ENCODE measurements at places on chromosomes 2 and 18.
A peak's percentile ranks its signal among the peaks of the same experiment; 100 is the strongest.

- DNase-seq: no peak
Observed at GRCh38 chr2:18611184-18611583, 21.8 kb upstream of the NT5C1B start.

- DNase-seq: no peak
Observed at GRCh38 chr18:59719544-59720181, 22.4 kb upstream of the CCBE1 start.

- no peak for DNase-seq
Observed at GRCh38 chr2:78431241-78431640, 594.3 kb upstream of the REG3G start.

DNA sequence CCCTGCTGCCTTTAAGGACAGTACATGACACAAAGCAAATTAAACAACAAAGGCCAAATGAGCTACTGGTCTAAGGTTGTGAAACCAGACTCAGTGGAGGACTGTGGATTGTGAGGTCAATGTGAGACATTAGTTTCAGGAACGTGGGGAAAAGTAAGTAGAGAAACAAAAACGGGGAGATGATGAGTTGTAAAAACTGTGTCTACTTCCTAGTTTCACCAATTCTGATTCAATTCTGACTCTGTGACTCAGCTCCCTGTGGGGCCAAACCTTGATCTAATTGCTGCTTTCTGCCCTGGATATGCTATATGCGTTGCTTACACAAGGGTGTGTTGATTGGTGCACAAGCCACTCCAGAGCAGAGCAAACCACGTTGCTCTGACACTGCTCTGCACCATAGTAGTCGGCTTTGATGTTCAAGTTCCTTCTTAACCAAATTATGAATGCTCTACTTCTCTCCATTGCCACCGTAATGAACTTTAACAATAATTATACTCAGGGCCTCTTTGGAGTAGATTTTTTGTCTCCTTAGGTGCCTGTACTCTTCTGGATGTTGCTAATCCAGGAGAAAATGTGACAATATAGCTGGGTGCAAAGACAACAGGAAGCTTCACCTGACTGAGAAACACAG lies 1640.1 kb upstream of the CELF4 start:
- DNase-seq: no peak

DNA sequence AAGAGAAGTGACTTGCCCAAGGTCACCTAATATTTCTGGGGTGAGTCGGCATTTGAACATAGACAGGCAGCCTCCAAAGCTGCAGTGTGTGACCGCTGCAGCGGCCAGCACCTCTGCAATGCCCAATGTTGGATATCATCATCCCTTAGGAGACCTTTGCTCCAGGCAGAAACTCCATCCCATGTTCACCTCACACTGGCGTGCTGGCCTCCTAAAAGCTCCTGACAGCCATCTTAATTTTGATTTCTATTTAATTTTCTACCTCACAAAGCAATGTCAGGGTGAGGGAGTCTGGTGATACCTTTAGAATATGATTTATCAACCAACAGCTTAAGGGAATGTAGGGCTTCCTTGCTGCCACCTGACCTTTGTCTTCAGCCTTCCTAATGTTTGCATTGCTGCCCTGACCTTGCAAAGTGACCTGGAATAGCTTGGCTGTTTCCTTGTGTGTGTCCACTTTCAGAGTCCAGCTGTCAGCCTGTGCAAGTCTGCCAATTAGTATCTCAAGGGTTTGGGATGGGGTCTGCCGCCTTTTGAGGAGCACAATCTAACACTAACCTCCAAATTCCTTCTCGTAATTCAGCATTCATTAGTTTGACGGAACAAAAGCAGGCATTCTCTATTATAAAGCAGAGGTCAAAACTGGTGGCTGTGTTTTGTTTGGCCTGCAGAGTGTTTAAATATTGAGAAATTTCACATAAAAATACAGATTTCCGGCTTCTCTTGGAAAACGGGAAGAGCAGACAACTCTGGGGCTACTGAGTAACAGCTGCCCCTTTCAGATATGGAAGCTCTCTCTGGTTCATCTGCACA lies 127.6 kb downstream of the PLEKHM3 start:
- no peak for DNase-seq

GRCh38 chr2:128473175-128474035 lies 154.7 kb upstream of the HS6ST1 start:
- peak; percentile 65 for DNase-seq

DNA sequence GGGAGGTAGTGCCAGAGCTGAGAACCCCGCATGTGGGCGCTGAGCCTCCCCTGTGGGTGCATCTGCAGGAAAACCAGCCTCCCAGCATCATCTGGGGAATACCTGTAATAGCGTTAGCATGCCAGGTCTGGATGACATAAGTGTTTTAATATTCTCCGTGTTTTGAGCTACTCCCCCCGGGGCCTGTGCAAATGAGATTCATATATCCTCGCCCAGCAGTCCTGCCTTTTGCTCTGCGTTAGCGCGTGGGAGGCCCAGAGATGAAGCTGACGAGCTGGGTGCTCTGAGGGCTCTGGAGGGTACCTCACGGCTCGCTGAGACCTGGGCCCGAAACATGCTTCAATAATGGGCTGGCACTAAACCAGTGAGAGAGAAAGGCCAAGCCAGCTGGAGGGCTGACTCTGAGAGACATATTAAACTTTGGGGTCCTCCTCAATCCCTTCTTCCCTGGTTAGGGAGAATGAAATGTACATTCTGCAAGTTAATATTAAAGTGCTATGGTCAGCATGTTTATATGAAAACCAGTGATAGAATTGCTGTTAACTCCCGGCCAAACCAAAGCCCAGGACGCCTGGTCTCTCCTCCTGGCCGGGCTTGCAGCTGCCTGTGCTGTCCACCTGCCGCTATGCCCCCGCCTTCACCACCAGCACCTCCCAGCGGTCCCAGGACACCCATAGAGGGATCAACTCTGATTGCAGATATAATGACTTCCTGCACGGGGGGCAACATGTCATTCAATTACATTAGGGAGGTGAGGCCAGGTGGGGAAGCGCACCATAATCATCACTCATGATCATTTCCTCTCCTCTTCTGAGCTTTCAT lies 77.0 kb downstream of the EDAR start:
- DNase-seq: peak; percentile 10

- DNase-seq: no peak
Observed at GRCh38 chr18:58544179-58544578, 84.7 kb downstream of the ALPK2 start.

GRCh38 chr2:179588486-179589145 lies 272.8 kb downstream of the ZNF385B start:
- no peak for DNase-seq

GRCh38 chr2:171149986-171150693 lies 10.6 kb downstream of the TLK1 start:
- no peak for DNase-seq

GRCh38 chr2:240481720-240482119 lies 46.3 kb downstream of the GPC1 start:
- DNase-seq: no peak

DNA sequence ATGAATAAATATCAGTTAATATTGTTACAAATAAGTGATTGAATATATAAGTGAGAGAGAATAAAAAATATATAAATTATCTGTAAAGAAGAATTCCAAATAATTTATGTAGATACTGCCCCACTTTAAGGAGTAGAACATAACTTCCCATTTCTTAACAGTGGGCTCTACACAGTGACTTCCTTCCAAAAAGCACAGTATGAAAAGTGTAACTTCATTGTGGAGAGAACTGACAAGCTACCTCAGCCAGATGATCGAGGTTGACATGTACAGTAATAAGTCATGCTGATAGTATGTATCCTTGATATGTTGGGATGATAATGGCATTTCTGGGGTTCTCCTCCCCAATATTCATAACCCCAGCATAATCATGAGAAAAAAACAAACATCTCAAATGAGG lies 191.9 kb upstream of the FN1 start:
- no peak for DNase-seq

GRCh38 chr2:64104933-64105332 lies 39.3 kb downstream of the PELI1 start:
- no peak for DNase-seq

- DNase-seq: no peak
Observed at GRCh38 chr2:100509066-100509465, 38.8 kb downstream of the NMS start.

DNA sequence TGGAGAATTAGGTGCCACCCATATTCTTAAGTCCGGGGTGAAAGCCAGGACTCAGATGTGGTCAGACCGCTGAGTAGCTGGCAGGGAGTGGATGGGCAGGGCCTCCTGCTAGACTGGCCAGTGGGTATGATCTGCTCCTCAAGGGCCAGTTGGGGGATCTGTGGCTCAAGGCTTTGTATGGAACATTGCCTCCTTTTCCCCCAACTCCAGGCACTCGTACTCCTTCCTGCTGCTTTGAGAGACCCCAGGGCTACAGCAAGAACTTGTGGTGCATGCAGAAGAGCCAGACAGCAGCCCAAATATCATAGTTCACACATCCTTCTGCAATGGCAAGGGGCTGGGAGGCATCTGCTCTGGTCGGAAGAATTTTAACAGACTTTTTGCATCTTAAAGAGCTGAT lies 61.7 kb downstream of the PDCL3 start:
- DNase-seq: no peak

DNA sequence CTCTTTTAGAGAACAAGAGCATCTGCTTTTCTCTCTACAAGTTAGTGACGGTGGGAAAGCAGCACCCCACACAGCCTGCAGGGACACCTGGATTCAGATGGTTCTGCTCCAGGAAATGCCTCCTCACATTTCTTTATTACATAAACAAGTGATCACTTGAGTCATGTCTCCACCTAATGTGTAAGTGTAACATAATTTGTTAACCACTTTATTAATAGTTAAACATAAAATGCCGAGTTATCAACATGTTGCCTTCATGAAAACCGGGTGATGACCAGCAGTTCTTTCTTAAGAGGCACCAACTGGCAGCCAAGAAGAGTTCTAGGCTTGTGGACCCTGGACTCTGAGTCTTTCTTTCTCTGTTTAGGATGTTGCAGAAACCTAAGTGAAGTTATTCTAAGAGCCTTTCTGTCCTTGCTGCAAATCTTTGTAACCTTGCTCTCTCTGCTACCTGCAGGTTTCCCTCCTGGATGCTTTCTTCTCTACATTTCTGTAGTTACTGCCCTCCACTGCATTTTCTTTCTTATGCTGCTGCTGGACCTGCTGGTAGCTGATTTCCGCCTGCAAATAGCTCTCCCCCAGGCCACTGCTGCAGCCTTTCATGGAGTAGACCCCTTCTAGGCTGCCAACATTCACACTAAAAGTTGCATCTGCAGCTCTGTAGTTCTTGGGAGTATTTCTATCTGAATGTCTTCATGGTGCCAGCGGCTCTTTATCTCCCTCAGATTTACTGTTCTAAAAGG lies 24.3 kb downstream of the UPP2 start:
- no peak for DNase-seq

DNA sequence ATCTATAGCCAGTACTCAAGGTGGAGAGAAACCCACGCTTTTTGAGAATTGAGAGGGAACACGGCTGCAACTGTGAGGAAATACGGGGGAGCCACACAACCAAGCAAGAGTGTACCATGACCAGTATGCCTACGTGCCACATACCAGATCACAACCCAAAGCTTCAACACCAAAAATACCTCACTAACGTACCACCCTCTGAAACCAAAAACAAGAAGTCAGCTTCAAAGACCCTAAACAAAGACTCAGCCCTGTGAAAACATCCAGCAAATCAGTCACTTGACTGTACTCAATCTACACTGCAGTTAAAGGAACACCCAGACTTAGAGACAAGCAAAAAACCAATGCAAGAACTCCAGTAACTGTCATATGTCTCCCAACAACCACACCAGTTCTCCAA lies 17.0 kb downstream of the RNU4ATAC start:
- no peak for DNase-seq

DNA sequence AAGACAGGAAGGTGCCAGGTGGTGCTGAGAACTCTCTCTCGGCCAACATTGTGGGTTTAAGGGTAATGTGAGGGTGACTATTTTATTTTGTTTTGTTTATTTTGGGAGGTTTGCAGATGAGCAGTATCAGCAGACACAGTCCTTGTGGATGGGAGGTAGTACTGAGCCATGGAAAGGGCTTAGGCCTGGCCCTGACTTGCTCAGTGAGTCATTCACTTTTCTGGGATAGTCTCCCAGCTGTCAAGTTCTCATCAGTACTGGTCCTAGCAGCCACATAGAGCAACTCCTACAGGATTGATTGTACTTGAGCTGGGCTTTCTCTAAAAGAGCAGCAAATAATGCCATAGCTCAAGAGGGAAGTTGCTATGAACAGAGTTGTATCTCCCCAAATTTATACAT lies 175.2 kb downstream of the LOXHD1 start:
- no peak for DNase-seq

DNA sequence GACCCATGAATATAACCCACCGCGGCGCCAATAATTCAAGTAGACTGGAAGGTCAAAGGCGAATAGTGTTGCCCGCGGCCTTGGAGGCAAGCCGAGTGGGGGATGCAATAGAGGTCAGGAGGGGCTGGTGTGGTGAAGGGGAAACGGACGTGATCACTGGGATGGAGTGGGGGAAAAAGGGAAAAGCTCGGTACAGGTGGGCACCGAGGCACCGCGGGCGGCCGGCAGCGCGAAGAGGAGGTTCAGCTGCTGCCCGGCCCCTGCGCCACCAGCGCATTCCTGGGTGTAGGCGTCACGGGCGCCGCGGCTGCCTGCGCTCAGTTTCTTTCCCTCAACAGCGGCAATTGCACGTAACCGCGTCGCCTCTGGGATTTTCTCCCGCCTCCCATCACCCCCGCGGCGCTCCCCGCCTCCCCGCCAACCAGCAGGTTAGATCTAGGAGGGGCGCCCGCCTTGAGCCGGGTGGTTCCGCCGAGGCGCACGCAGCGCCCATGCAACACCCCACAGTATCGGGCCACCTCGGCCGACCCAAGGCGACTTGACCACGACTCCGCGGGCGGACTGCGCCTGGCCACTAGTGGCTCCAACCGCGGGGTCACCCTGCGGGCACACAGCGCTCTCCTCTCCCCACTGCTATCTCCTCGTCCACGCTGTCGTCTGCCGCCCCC lies 1.5 kb downstream of the RND3 start:
- no peak for DNase-seq

DNA sequence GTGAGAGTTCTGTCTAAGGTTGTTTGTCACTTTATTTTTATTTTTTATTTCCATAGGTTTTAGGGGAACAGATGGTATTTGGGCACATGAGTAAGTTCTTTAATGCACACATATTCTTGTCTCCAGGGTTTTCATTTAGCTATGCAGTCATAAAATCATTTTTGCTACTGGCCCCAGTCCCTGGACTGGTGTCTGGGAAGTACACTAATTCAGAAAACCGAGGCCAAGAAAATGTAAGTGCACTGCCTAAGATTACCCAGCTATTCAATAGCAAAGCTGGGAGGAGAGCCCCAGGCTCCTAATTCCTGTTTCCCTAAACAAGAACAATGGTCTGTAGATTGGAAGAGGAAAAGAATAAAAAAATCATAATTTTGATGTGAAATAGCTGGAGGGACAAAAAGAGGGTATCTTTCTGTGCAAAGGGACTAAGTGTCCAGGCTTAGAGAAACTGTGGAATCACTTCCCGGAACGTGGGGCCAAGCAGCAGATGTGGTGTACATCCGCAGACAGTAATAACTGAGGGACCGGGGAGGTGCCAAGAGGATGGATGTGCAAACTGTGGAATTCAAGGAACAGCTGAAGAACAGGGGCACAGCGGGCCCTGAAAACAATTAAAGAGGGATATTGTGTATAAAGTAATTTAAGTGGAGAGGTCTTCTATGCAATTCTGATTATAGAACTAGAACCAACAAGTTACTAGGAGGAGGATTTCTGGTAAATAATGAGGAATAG lies 236.3 kb downstream of the ACKR3 start:
- DNase-seq: no peak

Data from activated CD8-positive, alpha-beta T cell treated with anti-CD3 and anti-CD28 coated beads, Interleukin-2, amount 10 ng/mL, durations not matched to agents 7 days and 5 days (primary cell).